Stomach (tissue), 19 donors: ENCODE measurements at places on chromosomes 5 and 9. TPM values are rescaled to one million over a fixed set of nuclear protein-coding genes. Genes with fewer than 3 reads are reported as not detected.
A peak's percentile ranks its signal among the peaks of the same experiment; 100 is the strongest.

- no peak for DNase-seq
These were observed 37.6 kb downstream of the RHOBTB3 start for GRCh38 chr5:95768731-95769130.

GRCh38 chr5:95883185-95884016 lies 60.9 kb upstream of the GLRX start:
- DNase-seq = no peak

DNA sequence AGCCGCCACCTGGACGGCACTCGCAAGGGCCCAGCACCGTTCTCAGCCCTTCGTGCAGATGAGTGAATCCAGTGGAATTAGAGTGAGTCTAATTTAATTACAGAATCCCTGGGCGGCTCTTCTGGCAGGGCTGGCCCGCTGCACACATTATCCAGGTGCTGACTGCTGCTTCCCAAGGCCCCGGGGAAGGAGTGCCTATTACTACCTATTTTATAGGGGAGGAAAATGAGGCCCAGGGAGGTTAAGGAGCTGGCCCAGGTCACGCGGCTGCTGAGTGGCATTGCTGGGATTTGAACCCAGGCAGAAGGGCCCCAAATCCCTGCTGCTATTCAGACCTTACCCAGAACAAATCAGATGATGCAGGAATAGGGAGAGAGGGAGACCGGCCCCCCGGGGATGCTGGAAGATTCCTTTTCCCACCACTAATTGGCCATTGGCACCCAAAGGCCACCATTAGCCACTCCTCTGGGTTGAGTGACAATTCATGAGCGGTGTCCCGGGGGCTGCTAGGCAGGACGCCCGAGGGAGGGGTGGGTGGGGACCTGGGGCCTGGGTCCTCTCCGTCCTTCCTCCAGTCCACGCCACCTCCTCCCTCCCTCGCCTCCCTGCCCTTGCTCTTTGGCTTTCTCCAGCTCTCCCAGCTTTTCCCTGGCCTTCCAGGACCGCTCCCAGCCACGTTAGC lies 10.3 kb upstream of the QRFP start:
- DNase-seq = no peak

DNA sequence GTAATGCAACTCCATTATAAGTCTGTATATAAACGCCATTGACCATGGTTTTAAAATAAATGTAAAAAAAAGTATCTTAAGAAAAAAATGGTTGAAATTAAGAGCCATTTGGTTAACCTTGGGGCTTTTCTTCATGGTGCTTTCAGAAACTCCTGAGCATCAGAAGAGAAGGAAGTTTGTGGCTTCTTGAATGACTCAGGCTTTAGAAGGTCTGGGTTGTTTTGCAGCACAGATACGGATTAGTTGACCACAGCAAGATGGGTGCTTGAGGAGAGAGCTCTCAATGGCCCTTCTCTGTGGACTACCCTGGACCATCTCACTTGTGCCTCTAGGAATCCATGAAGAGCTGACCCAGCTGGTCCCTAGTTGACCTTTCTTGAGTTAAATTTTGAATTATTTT lies 189.5 kb downstream of the TMEM38B start:
- no peak for DNase-seq

DNA sequence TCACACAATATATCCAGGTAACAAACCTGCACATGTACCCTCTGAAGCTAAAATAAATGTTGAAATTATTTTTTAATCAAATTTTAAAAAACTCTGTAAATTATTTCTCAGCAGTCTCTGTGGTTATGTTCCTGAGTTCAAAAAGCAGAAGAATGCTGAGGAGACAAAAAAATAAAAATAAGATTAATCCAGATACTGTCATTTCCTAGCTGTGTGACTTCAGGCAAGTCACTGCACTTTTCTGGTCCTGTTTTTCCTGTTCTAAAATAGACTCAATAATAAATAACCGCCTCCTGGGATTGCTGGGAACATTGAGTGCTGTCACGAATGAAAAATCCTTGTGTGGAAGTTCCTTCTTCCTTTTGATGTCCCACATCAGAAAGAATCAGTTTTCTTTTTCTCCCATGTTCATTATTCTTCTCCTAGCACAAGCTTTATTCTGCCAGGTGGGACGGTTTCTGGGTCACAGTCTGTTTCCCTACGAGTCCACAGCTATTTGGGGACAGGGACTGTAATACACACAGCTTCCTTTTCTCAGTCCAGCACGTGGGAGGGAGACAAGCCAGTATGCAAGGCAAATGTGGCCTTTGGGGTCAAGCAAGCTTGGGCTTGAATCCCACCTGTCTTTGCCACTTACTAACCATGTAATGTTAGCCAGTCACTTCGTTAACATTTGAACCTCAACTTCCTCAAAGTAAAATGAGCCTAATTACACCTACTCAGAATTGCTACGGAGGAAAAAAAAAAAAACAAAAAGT lies 156.9 kb downstream of the TRIM32 start:
- DNase-seq = no peak

DNA sequence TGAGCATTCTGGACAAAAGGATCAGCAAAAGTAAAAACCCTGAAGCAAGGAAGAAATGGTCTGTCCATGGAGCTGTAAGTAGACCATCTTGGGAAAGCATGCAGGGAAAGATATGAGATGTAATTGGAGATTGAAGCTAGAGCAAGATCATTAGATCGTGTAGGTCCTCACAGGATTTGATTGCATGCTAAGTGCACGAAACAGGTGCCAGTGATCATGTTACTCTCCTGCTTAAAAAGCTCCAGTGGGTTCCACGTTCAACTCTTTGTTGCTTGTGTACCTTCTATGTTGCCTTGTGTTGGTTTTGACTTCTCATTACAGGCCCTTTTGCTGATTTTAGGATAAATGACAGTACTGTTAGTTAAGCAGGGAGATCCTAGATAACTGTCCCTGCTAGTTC lies 442.0 kb downstream of the DMRT2 start:
- DNase-seq = no peak

- peak; percentile 6 for DNase-seq
These were observed 492 bp downstream of the ATG12 start for GRCh38 chr5:115840873-115841272.

Gene HTR1A
- not detected for polyA plus RNA-seq

DNA sequence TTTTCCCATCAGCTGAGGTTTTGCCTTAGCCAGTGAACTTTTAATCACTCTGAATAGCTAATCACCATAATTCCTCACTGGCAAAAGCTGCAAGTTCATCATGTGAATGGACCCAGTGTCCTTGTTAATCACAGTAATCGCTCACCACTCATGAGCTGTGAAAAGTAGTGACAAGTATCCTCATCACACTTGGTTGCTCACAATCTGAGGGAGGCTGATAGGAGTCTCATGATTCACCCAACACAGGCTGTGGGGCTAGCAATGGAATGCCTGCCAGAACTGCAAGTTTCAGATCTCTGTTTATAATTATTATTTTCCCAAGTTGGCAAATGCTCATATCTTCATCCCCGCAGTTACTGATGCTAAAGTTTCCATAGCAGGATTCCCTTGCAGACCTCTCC lies 467.2 kb downstream of the KIF4B start:
- no peak for DNase-seq

GRCh38 chr5:132099076-132099748 lies 25.6 kb downstream of the CSF2 start:
- no peak for DNase-seq

GRCh38 chr5:108418197-108418596 lies 36.3 kb upstream of the FBXL17 start:
- DNase-seq = no peak

DNA sequence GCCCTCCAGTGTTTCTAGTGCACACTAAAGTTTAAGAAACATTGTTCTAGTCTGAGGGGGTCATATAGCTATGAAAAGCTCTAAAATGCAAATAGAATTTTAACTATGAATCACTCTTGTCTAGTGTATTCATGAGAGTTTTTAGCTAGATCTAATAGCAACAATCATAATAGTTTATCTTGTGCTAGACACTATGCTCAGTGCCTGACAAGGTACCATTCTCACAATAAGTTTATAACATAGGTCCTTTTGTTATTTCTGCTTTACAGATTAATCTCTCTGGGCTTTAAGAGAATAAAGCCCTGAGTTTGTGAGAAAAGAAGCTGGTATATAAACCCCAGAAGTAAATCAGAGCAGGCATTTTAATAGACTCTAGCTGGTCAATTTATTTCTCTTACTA lies 2120.7 kb downstream of the MAT2B start:
- no peak for DNase-seq

DNA sequence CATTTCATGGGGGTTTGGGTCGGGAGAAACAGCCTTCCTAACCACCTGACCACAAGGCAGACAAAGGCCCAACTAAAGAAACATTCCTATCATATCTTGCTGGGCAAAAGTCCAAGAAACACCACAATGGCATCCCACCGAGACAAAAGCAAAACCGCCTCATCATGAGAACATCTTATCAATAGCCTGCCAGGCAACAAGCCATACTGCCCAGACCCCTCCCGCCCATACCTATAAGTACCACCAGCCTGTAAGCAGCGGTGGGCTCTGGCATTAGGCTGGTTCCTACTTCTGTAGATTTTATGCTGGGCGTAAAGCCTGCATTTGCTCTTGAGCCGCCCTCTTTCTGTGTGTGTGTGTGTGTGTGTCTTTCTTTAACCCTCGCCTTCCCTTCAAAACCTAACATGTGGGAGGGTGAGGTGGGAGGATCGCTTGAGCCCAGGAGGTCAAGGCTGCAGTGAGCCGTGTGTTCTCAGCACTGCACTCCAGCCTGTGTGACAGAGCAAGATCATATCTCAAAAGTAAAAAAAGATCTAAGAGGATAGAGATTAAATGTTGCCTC lies 56.9 kb downstream of the PDE6A start:
- peak; percentile 58 for DNase-seq

GRCh38 chr9:130661451-130662098 lies 2.8 kb upstream of the PRDM12 start:
- DNase-seq = no peak

- no peak for DNase-seq
These were observed 17.7 kb upstream of the FAM174A start for GRCh38 chr5:100517301-100517974.

DNA sequence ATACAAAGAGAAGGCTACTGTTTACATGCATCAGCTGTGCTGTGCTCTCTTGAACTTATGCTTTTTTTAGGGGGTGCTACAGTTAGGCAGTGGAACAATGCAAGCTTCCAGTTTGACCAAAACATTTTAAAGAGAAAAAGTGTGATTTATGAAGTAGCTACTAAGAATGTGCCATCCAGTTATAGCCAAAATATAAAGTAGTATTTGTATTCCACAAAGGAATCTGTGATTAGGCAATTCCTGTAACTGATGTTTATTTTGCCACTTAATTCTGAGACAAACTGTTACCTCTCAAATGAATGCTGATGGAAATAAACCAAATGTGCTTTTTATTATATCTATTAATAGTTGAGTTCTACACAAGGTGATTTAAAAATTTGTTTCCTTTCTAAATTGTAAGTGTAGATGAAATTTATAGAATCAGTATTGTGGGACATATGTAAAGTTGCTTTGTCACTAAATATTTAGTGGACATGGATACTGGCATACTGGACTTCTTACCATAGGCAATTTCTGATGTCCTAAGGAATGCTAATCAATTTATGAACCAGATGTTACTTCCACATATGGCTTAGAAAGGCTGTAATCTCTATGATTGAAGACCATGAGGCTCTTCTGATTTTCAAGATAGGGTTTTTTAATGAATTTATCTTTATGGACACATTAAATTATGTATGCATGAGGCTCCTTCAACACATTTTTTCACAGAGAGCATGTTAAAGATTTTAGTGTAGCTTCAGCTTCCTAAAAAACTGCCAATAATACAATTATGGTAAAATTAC lies 410.2 kb downstream of the PRR16 start:
- no peak for DNase-seq

GRCh38 chr5:5979761-5980537 lies 398.4 kb downstream of the MED10 start:
- no peak for DNase-seq

DNA sequence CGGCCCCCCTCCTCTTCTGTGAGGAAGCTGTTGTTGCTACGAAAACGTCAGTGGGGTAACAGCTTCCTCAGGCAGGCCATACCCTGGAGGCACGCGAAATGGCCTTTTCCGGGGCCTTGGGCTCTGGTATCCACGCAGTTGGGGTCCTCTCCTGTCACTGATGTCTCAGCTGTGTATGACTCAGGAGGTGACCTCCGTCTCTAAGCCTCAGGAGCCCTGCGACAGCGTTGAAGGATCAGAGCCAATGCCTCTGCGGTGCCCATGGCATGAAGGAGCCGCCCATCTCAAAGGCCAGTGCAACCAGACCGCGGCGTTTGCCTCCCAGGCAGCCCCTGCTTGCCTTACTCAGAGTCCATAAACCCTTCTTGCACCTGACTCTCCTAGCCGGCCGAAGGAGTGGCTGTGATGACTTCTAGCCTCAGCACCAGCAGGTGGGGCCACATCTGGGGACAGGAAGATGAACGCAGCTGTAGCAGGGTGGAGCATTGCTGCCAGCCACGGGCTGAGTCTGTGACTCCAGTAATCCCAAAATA lies 1.0 kb upstream of the MXD3 start:
- DNase-seq = no peak
